Activated CD8-positive, alpha-beta memory T cell treated with anti-CD3 and anti-CD28 coated beads for 1 hour (primary cell): ENCODE measurements at places on chromosomes 1 and 21.
A peak's percentile ranks its signal among the peaks of the same experiment; 100 is the strongest.

DNA sequence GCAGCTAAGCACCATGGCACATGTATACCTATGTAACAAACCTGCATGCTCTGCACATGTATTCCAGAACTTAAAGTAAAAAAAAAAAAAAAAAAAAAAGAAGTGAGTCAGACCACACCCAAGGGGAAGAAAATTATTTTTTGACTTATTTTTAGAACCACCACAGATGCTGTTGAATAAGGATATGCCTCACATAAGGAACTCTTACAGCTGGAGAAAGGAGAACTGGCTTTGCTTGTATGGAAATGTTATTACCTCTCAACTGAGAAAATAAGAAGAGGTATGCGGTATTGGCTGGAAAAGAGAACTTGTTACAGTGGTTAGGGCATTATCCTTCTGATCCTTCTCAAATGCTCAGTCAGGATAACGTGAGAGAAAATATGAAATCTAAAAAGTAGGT lies 27.5 kb upstream of the FCER1A start:
- no peak for DNase-seq

GRCh38 chr1:111535256-111536191 lies 32.1 kb upstream of the ADORA3 start:
- no peak for DNase-seq

DNA sequence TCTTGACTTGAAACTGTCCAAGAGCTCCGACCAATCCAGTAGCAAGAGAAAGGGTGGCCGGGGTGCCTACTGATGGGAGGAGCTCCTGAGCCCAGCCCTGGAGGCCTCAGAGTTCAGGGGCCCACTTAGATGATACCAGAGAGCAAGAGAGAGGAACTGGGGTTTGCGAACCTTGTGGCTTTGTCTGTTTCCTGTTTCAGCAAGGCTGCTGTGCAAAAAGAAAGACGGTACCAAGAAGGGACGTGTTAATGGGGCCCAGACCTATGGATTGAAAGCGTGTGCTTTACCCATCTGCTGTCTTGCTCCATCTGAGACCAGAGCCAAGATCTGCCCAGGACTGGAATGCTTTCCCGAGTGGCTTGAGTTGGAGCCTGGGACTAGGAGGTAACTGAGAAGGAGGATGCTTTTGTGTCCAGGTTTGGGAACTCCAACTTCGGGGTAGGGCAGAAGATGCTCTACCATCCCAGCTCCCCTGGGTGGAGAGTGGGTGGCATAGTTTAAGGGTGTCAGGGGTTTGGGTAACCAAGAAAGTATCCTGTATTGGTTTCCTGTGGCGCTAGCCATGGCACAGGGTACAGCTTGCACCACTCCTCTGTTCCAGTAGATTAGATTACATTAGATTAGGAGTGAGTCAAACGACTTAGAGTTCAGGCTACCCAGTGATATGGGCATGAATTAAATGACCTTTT lies at the start of gene TRAF3IP3:
TRAF3IP3 (plus strand) TSS at position 128 of the 689 bp plus-strand sequence. CDS start 3,987 bp downstream, outside the sequence.
- DNase-seq, result peak; percentile 52

GRCh38 chr21:42495765-42496119 lies 282 bp downstream of the RSPH1 start:
- no peak for DNase-seq

GRCh38 chr1:235025422-235025984 lies 103.1 kb downstream of the TOMM20 start:
- no peak for DNase-seq

DNA sequence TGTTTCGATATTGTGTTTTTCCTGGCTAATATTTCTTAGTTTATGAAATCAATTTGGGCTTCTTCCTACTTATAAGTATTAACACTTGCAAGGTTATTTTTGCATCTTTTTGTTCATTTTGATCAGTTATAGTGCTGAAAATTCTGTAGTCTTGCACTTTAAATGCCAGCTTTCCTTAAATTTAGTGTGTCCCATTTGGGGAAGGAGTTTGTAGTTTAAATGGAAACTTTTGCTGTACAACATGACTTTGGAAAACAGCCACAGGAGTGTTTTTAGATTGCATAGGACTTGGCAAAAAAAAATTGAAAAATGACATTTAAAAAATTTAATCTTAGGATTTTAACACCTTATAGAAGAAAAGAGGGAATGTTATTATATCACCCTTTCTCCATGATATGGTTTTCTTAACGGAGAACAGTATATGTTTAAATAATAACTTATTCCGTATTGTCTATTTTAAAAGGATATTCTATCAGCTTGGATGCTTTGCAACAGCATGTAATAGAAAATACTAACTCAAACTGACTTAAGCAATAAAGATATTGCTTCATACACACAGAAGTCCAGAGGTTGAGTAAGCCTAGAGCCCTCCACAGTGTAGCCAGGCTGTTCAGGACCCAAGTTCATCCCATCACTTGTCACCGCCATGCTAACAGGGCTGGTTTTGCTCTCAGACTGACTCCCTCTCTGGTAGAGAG lies 53.8 kb downstream of the LYPLAL1 start:
- DNase-seq, result no peak

GRCh38 chr1:210123924-210124589 lies 108.5 kb upstream of the SERTAD4 start:
- no peak for DNase-seq

DNA sequence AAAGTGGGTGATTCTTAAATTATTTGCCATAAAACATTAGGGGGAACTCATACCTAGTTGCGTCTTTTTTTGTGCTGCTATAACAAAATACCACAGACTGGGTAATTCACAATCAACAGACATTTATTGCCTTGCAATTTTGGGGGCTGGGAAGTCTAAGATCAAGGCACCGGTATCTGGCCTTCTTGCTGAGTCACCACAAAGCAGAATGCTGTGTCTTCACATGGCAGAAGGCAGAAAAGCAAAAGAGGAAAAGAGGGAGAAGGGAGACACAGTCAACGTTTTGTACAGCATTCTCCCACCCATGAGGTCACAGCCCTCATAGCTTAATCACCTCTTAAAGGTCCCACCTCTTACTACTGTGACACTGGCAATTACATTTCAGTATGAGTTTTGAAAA lies 291.0 kb downstream of the CHRM3 start:
- no peak for DNase-seq

- no peak for DNase-seq
Observed at GRCh38 chr1:229127301-229127700, 143.6 kb upstream of the RAB4A start.
